ENCODE measurements at places on chromosomes 13 and 19.

- ATAC-seq, result no peak
Measured at GRCh38 chr13:43360892-43361610, 337.7 kb downstream of the DNAJC15 start.

DNA sequence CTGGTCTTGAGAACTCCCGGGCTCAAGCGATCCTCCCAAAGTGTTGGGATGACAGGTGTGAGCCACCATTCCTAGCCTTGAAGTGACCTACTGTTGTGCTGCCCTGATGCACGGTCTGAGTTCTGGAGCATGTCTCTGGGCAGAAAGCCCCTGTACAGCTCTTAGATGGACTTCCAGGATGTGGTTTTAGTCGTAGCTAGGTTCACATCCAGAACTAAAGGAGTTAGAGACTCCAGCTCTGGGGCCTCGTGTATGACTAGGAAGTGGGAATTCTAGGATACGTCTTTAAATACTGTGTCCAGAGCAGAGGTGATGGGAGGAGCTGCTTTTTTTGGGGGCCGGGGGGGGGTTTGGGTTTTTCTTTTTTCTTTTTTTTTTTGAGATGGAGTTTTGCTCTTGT is 12.2 kb downstream of the UPF1 start:
- ATAC-seq, result no peak

GRCh38 chr13:33497146-33497845 is 211.7 kb upstream of the STARD13 start:
- no peak for ATAC-seq

GRCh38 chr13:23724196-23724970 is 154.2 kb downstream of the TNFRSF19 start:
- ATAC-seq, result no peak

GRCh38 chr19:14848822-14849221 is at the start of gene OR7A10:
Gene OR7A10 (minus strand): TSS chr19:14848922. CDS start chr19:14841877, 7,045 bp downstream.
- no peak for ATAC-seq

- no peak for ATAC-seq
Measured at GRCh38 chr13:98112456-98112855, 30.4 kb upstream of the FARP1 start.

DNA sequence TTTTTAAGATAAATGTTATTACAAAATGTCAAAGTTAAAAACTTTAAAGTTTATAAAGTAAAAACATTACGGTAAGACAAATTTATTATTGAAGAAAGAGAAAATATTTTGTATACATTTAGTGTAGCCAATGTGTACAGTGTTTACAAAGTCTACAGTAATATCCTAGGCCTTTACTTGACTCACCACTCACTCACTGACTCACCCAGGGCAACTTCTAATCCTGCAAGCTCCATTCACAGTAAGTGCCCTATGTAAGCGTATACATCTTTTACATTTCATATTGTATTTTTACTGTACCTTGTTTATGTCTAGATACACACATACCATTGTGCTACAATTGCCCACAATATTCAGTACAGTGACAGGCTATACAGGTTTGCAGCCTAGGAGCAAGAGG is 448.2 kb downstream of the KCTD12 start:
- ATAC-seq, result no peak

DNA sequence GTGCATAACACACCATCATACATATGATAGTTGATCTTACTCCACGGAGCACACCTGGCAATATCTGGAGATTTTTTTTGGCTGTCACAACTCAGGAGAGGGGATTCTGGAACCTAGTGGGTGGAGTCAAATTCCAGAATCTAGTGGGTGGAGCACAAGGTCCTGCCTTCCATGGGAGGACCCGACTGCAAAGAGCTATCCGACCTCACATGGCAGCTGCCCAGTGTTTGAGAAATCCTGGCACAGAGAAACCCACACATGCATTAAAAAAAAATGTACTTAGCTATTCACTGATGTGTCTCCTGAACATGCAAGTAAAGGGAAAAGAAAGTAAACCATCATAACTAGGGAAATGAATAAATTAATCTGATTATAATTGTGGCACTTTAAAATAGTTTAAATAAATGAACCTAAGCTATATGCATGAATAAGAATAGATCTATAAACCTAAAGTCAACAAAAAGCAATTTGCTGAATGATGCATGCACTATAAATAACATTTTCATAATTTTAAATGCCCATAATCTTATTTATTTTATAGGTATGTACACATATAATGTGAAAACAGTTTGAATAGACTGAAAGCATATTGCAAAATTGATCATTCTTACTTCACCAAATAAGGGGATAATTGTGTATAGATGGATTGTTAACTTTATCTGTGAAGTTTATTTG is 300.3 kb downstream of the MYO16 start:
- no peak for ATAC-seq

- no peak for ATAC-seq
Measured at GRCh38 chr19:12052091-12052496, 667 bp downstream of the ZNF878 start.
